ENCODE measurements at places on chromosomes 3 and 15.

DNA sequence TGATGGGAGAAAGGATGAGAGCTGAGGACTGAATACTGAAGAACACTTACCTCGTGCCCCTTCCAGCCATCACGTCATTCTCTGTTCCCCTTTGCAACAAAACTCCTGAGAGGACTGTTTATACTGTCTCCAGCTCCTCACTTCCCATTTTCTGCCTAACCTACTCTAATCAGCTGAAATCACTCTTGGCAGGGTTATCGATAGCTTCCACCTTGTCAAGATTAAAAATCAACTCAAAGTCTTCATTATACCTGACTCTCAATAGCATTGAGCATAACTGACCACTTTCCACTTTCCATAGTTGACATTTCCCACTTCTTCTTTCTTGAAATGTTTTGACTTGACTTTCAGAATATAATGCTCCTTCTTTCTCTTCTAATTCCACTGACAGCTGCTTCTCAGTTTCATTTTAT lies 4.3 kb downstream of the BTBD1 start:
- no peak for DNase-seq

DNA sequence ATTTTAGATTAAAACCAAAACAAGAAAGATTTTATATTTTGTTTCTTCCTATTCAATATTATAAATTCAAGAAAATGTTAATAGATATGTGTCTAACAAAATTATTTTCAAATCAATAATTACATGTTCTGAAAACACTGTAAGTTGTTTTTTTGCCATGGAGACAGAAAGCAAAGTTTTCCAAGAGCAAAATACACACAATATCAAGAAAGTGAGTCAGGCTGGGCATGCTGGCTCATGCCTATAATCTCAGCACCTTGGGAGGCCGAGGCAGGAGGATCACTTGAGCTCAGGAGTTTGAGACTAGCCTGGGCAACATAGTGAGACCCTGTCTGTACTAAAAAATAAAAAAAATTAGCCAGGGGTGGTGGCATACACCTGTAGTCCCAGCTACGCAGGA lies 71.7 kb downstream of the TTC23 start:
- DNase-seq, result no peak

DNA sequence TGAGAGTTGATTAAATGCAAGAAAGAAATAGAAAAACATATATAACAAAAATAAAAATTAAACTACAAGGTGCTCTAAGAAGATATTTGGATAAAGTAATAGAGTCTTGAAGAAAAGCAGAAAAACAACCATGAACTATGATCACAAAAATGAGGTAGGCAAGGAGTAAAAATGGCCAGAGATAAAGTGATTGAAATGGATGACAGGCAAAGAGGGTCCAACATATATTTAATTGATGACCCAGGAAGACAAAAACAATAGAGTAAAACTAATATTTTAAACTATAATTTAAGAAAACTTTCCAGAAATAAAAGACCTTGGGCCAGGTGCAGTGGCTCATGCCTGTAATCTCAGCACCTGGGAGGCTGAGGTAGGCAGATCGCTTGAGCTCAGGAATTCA lies 22.1 kb upstream of the WDR49 start:
- no peak for DNase-seq

- DNase-seq, result peak; percentile 24
Measured at GRCh38 chr3:33915796-33916546, 117.5 kb downstream of the PDCD6IP start.

- peak; percentile 30 for DNase-seq
Measured at GRCh38 chr15:56792211-56792610, 58.9 kb upstream of the ZNF280D start.

DNA sequence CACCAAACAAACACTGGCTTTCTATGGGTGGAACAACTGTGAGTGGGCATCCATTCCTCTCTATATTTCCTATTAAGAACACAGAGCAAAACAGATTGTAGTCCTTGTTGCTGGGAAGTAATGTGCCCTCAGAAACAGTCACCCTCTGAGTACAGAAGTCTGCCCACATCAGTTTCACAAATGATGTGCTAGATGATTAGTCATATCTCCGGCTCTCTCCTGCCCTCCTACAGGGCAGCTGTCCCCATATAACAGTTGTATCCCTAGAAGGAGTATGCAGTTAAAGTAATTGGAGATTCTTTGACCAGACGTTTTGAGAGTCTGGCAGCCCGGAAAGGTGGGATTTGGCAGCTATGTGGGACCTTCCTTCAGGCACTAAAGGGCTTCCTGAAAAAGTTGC lies 159.9 kb downstream of the APBA2 start:
- DNase-seq, result peak; percentile 24

- DNase-seq, result no peak
Measured at GRCh38 chr3:119818937-119819336, 37.0 kb downstream of the NR1I2 start.

DNA sequence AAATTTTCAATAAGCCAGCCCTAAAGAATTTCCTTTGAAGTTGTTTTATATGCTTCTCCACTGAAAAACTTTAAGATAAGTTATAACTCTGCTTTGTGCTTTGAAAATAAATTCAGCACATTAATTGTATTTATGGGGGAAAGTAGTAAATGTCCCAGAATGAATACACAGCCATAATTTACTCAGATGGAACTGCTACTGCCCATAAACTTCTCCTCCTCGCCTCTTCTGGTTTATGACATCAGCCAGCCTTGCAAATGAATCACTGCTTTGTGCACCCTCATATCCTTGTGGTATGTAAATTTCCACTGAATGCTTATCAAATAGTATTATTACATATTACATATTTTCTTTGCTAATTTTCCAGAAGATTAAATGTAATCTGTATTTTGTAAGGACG lies 302.0 kb downstream of the DIPK2A start:
- peak; percentile 54 for DNase-seq

DNA sequence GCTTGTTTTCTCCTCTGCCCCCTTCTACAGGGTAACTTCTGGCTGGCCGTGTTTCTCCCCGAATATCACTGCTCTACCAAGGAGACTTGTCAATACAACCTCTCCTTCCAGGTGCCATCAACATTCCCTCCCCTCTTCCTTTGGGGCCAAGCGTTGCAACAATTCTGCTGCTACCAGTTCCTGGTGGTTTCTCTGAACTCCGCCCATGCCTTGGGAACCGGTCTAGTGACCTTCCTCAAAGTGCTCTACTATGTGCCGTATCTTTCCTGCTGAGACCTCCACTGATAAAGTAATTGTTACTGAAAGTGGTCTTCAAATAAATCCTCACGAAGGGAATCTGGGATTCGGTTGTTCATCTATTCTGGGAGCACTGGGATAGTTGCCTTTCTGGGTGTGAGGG lies 26.2 kb downstream of the PCSK6 start:
- DNase-seq, result no peak

DNA sequence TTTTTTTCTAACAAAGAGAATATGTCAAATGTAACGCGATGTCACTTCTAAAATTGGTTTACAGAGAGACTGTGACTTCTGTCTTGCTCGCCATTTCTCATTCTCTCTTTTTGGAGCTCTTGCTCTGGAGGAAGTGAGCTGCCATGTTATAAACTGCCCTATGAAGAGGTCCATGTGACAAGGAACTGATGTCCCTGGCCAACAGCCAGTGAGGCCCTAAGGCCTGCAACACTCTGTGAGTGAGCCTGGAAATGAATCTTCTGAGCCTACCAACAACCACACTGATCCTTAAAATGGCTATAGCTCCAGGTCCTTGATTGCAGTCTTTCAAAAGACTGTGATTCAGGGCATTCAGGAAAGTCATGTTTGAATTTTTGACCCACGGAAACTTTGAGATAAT lies 49.9 kb downstream of the NMD3 start:
- DNase-seq, result no peak

- DNase-seq, result no peak
Measured at GRCh38 chr15:42062284-42062806, 32.0 kb downstream of the PLA2G4D start.

DNA sequence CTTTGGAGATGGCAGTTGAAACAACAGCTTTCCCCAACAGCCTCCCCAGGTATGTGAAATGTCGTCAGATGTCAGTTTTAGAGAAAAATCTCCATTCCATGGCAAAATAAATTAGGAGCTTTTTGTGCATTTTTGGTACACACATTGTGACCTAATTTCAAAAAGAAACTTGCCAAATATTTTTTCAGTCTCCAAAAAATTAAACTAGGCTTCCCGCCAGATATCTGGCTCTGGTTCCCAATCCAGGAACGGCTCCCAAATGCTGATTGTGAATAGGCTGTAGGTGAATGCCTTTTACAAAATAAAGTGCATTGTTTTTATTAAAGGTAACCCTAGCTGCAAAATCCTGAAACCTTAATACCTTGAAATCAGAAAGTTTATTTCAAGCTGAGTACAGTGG lies 10.9 kb downstream of the KCNAB1 start:
- no peak for DNase-seq

- no peak for DNase-seq
Measured at GRCh38 chr3:184192889-184193288, 6.9 kb downstream of the ABCF3 start.

DNA sequence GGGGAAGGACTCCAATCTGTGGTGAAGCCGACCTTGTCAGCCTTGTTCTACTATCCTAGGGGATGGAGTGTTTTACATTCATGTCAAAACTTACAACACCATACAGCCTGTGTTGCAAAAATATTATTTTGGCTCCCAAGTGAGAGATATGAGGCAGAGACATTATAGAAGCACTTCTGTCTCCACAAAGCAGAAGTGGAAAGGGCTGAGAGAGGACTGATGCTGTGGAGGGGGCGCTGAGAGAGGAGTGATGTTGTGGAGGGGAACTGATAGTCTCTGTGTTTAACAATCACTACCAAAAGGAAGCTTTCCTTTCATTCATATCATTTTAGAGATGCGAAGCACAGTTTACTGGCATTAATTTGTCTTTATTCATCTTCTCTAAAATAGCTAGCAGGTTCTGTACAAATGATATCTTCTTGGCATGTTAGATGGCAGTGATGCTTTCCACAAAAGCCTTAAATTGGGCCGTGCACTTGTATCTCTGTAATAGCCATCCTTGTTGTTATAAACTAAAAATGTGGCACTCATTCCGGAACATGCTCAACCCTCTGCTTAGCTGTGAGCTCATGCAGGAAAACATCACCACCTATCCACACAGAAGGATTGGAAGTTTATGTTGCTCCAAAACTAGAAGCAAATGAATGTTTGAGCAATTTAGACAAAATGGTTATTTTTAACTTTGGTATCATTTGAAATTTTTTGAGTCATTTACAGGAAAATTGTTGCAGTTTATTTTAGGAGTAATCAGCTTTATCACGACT lies 134.6 kb upstream of the TP63 start:
- DNase-seq, result no peak

- no peak for DNase-seq
Measured at GRCh38 chr3:11300970-11301369, 28.8 kb downstream of the ATG7 start.

GRCh38 chr15:101250873-101251829 lies 697 bp downstream of the CHSY1 start:
- no peak for DNase-seq

- no peak for DNase-seq
Measured at GRCh38 chr3:175233957-175234940, 375.1 kb downstream of the NAALADL2 start.

GRCh38 chr3:40268802-40269524 lies 40.5 kb upstream of the EIF1B start:
- DNase-seq, result no peak

GRCh38 chr3:34856081-34856947 lies 783.0 kb upstream of the ARPP21 start:
- DNase-seq, result peak; percentile 31

- DNase-seq, result no peak
Measured at GRCh38 chr3:8987226-8987625, 24.0 kb upstream of the RAD18 start.

DNA sequence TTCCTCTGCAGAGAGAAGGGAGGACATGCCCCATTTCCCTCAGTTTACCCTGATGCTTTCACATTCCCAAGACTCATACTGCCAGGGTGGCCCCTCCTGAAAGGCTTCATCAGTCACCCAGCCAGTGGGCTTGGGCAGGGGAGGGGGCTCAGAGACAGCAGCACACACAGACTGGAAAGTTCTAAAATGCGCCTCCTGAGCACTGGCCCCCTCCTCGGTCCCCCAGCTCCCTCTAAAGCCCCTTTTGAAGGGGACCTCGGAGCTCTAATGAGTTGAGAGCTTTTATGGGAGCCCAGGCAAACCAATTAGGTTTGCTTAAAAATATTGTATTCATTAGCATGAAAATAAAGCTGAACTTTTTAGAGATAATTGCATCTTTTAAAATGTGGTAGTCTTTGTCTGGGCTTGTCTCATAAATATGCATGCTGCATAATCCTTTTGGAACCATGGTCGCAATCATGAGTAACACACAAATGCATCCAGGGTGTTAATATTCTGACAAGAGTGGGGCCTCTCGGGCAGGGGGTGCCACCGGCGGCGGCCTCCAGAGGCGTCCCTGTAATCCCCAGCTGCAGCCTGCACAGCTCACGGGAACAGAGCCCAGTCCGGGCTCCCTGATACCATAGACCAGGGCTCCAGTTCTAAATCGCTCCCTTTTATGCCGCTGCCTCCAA lies 78.5 kb downstream of the RPLP1 start:
- DNase-seq, result peak; percentile 21

- no peak for DNase-seq
Measured at GRCh38 chr15:62063825-62064635, 2.7 kb upstream of the C2CD4A start.

GRCh38 chr3:39724233-39724846 lies 85.1 kb upstream of the MYRIP start:
- DNase-seq, result no peak

GRCh38 chr15:70613271-70613670 lies 150.1 kb downstream of the UACA start:
- no peak for DNase-seq

- no peak for DNase-seq
Measured at GRCh38 chr15:60259469-60259868, 138.3 kb downstream of the ANXA2 start.

GRCh38 chr15:57921371-57921770 lies 144.1 kb downstream of the ALDH1A2 start:
- DNase-seq, result no peak

- peak; percentile 87 for DNase-seq
Measured at GRCh38 chr15:46127361-46127874, 492.6 kb downstream of the SQOR start.

DNA sequence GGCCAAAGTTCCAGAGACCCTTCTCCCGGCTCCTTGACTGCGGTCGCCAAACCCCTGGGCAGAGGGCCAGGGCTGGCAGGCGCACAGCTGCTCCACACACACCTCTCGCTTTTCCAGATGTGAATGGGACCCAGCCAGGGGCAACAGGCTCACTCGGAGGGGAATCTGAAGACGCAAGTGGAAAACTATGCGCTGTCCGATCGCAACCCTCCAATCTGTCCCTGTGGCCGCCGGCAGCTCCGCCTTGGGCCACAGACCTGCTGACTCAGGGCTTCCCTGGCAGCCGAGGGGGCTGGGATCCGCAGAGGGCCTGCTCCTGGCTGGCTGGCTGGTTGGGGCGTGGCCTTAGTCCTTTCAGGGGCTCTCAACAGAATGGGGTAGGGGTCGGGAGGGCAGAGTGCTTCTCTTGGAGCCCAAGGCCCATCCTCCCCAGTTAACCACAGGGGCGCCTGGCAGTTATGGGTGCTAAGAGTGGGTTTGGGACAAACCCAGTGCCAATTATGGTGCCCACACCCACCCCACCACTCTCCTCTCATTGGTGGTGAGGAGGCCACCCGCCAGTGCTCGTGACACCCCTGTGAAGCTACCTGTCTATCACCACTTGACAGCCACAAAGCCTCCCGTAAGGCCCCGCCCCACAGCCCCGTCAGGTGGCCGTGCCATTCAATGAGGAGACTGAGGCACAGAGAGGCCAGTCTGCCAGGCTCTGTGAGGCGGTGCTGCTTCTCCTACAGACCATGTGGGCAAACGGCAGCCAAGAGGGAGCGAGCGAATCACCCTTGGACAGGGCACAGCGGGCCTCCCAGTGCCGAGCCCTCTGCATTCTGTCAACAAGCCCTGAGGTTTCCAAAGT lies 53.8 kb downstream of the IQSEC1 start:
- DNase-seq, result peak; percentile 76

Data from fibroblast of skin of right quadriceps (primary cell).